Fibroblast of skin of left quadriceps (primary cell): ENCODE measurements at places on chromosomes 5 and 9.
A peak's percentile ranks its signal among the peaks of the same experiment; 100 is the strongest.

GRCh38 chr9:137467161-137467581 lies 8.0 kb upstream of the NSMF start:
- no peak for DNase-seq

- no peak for DNase-seq
Observed at GRCh38 chr9:136230365-136230764, 15.2 kb downstream of the QSOX2 start.

DNA sequence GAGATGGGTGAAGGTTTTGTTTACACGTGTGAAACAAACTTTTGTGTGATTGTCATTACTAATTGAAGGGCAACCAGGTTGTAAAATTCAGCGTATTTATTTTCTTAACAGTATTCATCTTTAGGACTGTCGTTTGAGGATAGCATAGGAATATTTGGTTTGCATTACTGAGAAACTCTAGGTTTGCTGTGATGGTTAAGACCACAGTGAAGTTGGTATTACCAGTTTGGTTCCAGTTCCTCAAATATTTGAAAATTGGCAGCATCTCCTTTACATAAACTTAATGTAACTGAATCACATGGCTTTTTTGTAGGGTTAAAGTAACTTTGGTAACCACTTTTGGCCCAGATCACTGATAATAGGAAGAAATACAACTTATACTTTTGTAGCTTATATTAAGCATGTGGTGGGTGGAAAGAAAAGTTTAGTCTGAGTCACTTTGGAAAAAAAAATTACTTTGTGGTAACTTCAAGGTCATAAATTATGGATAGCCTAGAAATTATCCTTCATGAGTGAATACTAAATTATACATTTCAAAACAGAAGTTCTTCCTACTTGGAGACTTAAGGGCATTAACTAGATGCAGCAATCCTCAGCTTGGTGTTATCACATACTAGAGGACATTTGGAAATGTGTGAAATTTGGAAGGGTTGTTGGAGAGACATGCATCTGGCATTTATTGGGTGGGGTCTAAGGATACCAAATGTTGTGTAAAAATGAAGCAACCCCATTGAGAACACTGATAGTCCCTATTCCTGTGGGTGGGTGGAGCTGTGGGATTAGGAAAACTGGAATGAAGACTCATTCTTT lies 33.9 kb downstream of the G3BP1 start:
- DNase-seq: peak; percentile 91

DNA sequence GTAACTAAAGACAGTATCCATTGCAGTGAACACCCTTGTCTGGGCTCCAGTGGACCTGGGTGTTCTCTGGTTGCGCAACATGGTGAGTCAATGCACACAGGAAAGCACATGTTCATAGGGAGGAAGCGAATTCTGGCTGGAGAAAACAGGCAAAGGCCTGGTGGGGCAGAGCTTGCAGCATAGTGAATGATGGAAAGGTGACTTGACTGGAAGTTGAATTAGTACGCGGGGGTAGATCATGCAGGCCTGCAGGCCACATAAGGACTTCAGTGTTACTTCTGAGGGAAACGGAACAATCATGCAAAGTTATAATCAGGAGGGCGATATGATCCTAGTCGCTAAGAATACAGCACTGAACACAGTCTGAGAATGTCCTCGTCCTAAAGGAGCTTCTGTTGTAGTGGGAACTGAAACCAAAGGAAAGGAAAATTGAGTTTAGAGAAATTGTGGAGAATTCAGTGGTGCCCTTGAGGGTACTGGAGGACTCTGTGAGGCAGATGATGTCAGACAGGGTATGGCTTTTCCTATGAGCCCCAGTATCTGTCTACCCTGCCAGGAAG lies 71.9 kb upstream of the RANBP3L start:
- DNase-seq: peak; percentile 57

- no peak for DNase-seq
Observed at GRCh38 chr5:169260896-169261569, 39.9 kb downstream of the SLIT3 start.

GRCh38 chr5:41510176-41510831 lies at the start of gene PLCXD3:
Gene PLCXD3 (minus strand): TSS chr5:41510601. CDS start chr5:41510526, 75 bp downstream.
- no peak for DNase-seq

GRCh38 chr5:135263022-135263668 lies 135.9 kb downstream of the MACROH2A1 start:
- no peak for DNase-seq

GRCh38 chr9:136345281-136346156 lies 18.0 kb downstream of the DNLZ start:
- no peak for DNase-seq

GRCh38 chr9:116156621-116157314 lies 3.2 kb downstream of the PAPPA start:
- peak; percentile 70 for DNase-seq

GRCh38 chr9:131433302-131433854 lies 39.5 kb downstream of the PRRC2B start:
- no peak for DNase-seq

DNA sequence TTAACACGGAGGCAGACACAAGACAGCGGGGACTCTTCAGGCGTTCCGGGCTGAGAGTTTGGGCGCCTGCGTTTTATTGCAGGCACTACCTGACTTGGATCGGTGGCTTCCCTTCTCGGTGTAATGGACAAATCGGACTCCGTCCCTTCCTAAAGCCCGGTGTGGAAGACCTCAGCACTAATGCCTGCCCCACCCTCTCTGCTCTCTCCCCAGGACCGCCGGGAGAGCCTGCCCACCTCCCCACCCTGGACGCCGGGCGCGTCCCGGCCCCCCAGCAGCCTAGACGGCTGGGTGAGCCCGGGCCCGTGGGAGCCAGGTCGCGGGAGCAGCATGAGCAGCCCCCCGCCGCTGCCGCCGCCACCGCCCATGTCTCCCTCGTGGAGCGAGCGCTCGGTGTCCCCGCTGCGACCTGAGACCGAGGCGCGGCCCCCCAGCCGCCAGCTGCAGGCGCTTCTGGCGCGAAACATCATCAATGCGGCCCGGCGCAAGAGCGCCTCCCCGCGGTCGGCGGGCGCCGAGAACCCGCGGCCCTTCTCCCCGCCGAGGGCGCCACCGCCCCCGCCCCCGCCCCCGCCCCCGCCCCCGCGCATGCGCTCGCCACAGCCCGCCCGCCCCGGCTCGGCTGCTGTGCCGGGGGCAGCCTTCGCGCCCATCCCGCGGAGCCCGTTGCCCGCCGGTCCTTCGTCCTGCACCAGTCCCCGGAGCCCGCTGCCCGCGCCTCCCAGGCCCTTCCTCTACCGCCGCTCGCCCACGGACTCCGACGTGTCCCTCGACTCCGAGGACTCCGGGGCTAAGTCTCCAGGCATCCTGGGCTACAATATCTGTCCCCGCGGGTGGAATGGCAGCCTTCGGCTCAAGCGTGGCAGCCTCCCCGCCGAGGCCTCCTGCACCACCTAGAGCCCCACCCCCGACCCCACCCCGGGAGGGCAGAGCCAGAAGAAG lies 4.6 kb upstream of the MYOZ3 start:
- no peak for DNase-seq

GRCh38 chr5:50965654-50966375 lies 299.4 kb downstream of the PARP8 start:
- no peak for DNase-seq

DNA sequence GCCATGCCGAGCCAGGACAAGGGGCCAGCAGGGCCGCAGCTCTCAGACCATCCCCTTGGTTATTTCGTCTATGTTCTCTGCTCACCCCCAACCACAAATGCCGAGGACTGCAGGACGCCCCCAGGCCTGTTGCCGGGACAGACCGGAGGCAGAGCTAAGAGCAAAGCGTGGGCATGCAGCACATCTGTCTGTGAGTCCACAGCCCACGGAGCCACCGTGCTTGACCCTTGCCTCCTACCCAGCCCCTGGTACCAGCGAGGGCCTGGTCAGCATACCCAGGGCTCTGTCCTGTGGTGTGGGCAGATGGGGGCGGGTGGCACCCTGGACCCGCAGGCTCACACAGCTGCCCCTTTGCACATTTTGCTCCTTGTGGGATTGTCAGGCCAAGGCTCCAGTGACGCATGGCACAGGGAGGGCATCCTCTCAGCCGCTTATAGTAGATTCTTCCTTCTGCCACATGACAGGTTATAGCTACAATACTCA lies 4.7 kb downstream of the BRD3 start:
- no peak for DNase-seq

- DNase-seq: peak; percentile 64
Observed at GRCh38 chr9:8838136-8838535, 1038.6 kb upstream of the DMAC1 start.

GRCh38 chr9:5840788-5841187 lies 7.9 kb upstream of the ERMP1 start:
- DNase-seq: no peak

DNA sequence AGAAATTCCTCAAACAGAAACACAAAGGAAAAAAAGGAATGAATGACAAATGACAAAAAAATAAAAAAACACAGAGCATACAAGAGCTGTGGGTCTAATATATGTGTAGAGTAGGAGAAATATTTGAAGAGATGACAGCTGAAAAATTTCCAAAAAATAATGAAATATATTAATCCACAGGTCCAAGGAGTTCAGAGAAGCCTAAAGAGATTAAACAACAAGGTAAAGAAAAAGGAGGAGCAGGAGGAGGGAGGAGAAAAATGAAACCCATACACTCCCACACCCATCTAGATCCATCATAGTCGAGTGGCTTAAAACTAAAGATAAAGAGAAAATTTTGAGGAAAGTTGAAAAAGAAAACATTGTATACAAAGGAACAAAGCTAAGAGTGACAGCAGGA lies 182.4 kb upstream of the MAP3K1 start:
- DNase-seq: no peak

- DNase-seq: no peak
Observed at GRCh38 chr5:72834924-72835323, 18.5 kb downstream of the TNPO1 start.

DNA sequence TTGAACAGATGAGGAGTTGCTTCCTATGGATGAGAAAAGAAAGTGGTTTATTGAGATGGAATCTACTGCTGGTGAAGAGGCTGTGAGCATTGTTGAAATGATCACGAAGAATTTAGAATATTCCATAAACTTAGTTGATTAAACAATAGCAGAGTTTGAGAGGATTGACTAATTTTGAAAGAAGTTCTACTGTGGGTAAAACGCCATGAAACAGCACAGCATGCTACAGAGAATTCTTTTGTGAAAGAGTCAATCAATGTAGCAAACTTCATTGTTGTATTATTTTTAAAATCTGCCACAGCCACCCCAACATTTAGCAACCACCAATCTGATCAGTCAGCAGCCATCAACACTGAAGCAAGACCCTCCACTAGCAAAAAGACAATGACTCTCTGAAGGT lies 309.1 kb downstream of the SPOCK1 start:
- peak; percentile 11 for DNase-seq

DNA sequence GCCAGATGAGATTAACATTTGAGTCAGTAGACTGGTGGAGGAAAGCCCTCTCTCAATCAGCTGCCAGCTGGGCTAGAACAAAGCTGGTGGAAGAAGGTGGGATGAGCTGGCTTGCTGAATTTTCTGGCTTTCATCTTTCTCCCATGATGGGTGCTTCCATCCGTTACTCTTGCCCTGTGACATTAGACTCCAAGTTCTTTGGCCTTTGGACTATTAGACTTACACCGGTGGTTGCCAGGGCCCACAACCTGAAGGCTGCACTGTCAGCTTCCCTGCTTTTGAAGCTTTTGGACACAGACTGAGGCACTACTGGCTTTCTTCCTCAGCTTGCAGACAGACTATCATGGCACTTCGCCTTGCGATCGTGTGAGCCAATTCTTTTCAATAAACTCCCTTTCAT lies 642.7 kb downstream of the TAF11L14 start:
- DNase-seq: no peak

DNA sequence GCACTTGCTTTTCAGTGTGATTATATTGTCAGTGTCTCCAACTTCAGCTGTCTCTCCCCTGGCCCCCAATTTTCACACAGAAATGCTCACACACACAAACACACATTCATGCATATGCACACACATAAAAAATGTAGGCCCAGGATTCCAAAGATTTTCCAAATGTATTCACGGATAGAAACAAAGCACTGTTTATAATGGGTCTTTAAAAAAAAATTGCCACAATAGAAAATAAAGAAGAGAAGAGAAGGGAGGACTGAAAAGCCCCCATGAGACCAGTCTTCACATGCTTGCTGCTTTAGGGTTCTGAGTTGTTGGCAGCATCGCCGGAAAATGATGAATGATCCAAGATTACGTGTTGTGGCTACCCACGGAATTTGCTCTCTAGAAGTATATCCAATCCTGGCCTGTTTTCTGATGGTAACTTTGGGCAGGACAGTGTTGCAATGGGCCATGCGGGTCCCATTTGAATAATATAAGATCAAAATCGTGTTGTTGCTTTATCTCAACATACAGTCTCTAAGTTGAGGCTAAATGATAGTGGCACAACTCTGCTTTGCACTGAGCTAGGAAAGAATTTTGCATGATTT lies 36.2 kb upstream of the ACO1 start:
- no peak for DNase-seq

DNA sequence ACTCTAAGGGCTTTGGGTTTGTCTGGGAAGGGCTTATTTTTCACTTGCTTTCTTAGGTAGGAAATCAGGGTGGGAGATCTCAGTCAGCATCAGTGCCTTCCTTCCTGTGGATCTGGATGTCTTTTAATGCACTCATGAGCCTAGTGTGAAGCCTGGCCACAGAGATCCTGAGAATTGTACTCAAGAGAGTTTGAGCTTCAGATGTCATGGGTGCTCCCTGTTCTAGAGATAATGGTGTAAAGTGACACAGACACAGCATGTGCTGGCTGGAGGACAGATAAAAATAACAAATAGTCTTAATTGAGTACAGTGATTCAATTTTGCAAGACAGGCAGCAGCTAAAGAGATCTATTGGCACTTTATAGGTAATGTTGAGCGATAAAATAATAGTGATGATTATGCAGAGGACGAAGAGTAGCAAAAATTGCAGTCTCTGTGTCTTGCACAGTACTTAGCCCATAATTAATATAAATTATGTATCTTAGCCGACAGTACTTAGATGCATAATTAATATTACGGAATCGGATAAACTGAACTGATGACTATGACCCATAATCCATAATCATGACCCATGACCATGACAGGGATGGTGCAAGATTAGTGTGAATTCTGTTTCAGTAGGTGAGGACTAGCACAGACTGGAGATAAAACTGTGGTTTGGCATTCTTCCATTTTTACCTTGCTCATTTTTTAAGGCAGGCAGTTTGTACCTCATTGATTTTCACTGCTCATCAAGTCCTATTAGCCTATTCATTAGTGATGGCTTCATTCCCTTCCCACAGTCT lies 408.7 kb upstream of the PIK3R1 start:
- no peak for DNase-seq

- no peak for DNase-seq
Observed at GRCh38 chr9:130675396-130675795, 11.0 kb downstream of the PRDM12 start.
